ENCODE measurements at places on chromosomes 11 and 22. TPM values are rescaled to one million over a fixed set of nuclear protein-coding genes. Genes with fewer than 3 reads are reported as not detected.

DNA sequence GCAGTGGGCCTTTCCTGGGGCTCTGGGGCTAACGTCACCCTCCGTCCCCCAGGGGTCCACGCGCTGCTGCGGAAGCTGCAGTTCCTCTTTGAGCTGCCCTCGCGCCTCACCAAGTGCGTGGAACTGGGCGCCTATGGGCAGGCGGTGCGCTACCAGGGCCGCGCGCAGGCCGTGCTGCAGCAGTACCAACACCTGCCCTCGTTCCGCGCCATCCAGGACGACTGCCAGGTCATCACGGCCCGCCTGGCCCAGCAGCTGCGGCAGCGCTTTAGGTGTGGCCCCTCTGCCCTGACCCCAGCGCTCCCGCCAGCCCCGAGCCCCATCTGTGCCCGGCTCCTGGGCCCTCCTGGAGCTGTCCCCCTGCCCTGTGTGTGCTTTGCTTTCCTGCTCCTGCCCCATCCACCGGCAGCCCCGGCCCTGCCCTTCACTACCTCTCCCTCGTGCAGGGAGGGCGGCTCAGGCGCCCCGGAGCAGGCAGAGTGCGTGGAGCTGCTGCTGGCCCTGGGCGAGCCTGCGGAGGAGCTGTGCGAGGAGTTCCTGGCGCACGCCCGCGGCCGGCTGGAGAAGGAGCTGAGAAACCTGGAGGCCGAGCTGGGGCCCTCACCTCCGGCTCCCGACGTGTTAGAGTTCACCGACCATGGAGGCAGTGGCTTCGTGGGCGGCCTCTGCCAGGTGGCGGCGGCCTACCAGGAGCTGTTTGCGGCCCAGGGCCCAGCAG is 3.8 kb upstream of the TM7SF2 start:
- DNase-seq, result no peak
- H3K27me3 ChIP-seq, result no peaks in the 10 kb centered on the region
- H3K4me1 ChIP-seq, result peaks cover 42% of the 10 kb centered on the region
- H3K4me3 ChIP-seq, result no peak overlapping the region
- no peaks in the 10 kb centered on the region for H3K36me3 ChIP-seq
- H3K27ac ChIP-seq, result no peak overlapping the region

- no peaks in the 10 kb centered on the region for H3K4me1 ChIP-seq
- H3K4me3 ChIP-seq, result no peak overlapping the region
- no peaks in the 10 kb centered on the region for H3K27me3 ChIP-seq
- DNase-seq, result no peak
- no peaks in the 10 kb centered on the region for H3K36me3 ChIP-seq
- H3K27ac ChIP-seq, result no peak overlapping the region
These were observed 620.1 kb upstream of the KIRREL3 start for GRCh38 chr11:127620671-127621070.

DNA sequence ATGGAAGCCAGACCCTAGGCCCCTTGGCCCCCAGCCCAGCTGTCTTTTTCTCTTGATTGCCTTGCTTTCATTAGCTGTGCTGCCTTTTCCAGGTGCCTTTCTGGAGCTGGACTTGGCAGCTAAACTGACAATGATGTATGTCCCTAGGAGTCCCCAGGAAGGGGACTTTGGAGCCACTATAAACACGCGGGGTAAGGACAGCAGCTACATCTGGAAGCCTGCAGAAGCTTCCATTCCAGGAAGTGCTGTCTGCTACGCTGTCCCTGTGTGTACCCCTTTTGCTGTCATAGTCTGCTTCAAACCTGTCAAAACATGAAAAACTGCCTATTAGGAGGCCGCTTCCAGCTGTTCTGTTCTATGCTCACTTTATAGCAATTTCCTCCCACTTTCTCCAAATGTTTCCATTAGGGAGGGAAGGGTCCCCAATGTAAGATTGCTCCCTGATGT is 153.3 kb upstream of the RAG2 start:
- H3K27ac ChIP-seq, result no peak overlapping the region
- H3K27me3 ChIP-seq, result no peaks in the 10 kb centered on the region

GRCh38 chr11:35717043-35717442 is 54.5 kb downstream of the TRIM44 start:
- H3K27me3 ChIP-seq, result no peaks in the 10 kb centered on the region
- no peak overlapping the region for H3K4me3 ChIP-seq
- peaks cover 3% of the 10 kb centered on the region for H3K4me1 ChIP-seq
- H3K27ac ChIP-seq, result no peak overlapping the region
- no peaks in the 10 kb centered on the region for H3K36me3 ChIP-seq

DNA sequence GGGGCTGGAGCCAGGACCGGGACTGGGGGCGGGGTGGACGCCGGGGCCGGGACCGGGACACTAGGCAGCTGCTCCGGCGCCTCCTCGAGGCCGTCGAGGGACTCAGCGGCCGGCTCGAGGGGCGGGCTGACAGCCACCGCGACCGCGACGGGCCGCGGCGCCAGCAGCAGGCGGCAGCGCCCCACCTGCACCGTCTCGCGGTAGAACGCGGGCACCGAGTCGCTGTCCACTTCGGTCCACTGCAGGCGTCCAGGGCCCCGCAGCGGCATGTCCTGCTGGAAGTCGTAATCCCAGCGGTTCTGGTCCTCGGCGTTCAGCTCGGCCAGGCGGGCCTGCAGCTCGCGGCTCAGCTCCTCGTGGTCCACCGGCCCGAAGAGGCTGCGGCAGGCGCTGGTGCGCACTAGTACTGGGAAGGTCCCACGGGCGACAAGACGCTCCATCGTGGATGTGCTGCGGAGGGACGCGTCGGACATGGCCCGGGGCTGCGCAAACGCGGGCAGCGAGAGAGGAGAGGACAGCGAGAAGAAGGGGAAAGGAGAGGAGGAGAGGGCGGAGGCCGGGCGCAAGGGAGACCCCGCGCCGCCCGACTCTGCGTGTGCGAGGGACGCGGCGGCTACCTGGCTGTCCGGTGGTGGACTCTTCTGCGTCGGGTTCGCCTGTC is 428 bp downstream of the CDKN1C start:
- no peak for DNase-seq
- H3K36me3 ChIP-seq, result no peaks in the 10 kb centered on the region
- H3K4me1 ChIP-seq, result peaks cover 26% of the 10 kb centered on the region
- no peaks in the 10 kb centered on the region for H3K27me3 ChIP-seq
- H3K27ac ChIP-seq, result peak overlapping the region; percentile 51
- peak overlapping the region; percentile 54 for H3K4me3 ChIP-seq

The MMP27 gene
- not detected for total RNA-seq
